ENCODE measurements at places on chromosomes 1 and 21. TPM values are rescaled to one million over a fixed set of nuclear protein-coding genes. Genes with fewer than 3 reads are reported as not detected.

DNA sequence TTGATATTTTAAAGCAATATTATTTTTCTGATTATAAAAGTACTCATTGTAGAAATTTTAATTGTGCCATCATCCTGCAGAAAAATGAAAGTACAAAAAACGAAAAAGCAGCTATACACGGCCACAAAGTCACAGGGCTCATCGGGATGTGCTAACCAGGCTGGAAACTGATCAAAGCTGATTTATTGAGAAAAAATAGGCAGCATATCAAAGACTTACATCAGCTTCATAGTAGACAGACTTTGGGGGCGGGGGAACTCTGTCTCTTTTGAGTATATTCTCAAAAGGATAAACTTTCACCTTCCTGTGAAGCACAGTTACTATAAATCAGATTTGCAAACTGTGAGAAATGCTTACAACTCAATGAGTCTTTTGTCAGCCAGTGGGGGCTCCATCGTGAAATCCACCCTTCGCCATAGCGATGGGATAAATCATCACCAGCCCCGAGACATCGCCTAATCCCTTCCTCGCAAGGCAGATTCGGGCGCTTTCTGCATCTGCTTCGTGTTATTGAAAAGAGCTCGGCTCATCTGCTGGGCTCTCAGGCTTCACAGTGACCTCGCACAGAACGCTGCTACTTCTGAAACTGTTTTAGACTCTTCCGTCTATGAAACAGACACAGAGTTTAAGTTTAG lies 69.2 kb upstream of the ERG start:
- DNase-seq: no peak

Gene GPR52
- 3.6 TPM for total RNA-seq

Gene RIIAD1
- 7.7 TPM for total RNA-seq

- no peak for DNase-seq
Observed at GRCh38 chr21:21921410-21922232, 923.4 kb downstream of the NCAM2 start.

- no peak for DNase-seq
Observed at GRCh38 chr1:200405264-200405663, 4.6 kb downstream of the ZNF281 start.
